SHP77 (cell line): ENCODE measurements at places on chromosomes 1 and 21.

DNA sequence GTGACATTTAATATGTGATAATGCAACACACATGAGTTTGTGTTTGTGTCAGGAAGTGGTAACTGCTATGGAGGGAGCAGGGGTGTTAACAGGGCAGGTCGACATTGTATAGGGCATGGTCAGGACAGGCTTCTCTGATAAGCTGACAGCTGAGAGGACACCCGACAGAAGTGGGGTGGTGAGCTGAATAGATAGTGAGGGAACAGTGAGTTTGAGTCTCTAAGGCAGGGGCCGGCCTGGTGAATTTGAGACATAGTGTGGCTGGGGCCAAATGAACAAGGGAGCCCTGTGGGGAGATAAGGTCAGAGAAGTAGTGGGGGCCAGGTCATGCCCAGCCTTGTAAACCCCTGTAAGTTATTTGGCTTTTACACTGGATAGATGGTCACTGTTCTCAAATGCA lies 217.4 kb upstream of the KIAA0040 start:
- DNase-seq = no peak

- DNase-seq = no peak
These were observed 1.1 kb downstream of the IL10RB start for GRCh38 chr21:33267250-33267649.

DNA sequence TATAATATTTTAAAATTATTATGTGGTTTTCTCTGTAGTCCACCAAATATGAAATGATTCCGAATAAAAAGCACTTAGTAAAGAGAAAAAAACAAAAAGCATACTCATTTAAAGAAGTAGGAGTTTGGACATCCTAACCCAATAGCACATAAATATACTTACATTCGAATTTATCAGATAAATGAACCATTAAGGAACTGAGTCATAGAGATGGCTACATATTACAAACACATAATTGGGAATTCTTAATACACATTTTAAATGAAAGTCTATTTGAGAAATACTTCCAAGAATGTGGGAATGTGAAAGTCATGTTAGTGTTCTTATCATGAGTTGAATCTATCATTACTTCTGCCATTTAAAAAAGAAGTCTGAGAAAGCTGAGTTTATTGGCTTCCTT lies 75.0 kb downstream of the USP24 start:
- no peak for DNase-seq

DNA sequence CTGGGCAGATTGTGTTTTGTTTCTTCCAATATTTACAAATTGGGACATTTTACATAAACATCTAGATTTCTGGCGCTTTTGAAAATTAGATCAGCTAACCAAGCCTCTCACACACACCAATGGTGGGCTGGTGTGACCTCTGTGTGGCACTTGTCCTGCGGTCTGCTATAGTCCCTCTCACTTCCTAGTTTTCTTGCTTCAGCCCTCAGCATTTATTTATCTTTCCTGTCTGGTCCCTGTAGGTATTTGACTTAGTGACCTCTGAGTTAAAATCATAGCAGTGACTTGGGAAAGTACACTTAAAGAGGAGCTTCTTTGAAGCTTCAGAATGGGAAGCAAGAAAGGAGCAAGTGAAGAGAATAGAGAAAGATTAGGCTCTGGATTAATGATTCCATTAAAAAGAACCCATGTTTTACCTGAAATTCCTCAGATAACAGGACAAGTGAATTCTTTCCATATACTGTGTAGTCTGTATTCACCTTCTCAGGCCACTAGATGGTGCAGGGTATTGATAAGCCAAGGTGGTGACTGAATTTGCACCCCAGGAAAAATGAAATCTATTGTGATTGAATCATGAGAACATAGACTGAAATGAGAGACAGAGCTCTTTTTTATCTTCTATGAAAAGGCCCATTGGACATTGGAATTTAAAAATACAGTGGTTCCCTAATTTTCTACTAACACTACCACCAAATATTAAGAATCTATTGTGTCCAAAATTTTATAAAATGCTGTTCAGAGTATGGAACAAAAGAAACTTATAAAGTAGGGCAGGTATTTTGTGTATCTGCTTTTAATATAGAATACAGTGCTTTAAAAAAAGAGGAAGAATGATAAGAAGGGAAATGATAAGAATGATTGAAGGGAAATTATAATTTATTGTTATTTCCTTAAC lies 7.1 kb upstream of the DIPK1A start:
- DNase-seq = no peak

- no peak for DNase-seq
These were observed 604 bp upstream of the FMN2 start for GRCh38 chr1:240090957-240091600.

DNA sequence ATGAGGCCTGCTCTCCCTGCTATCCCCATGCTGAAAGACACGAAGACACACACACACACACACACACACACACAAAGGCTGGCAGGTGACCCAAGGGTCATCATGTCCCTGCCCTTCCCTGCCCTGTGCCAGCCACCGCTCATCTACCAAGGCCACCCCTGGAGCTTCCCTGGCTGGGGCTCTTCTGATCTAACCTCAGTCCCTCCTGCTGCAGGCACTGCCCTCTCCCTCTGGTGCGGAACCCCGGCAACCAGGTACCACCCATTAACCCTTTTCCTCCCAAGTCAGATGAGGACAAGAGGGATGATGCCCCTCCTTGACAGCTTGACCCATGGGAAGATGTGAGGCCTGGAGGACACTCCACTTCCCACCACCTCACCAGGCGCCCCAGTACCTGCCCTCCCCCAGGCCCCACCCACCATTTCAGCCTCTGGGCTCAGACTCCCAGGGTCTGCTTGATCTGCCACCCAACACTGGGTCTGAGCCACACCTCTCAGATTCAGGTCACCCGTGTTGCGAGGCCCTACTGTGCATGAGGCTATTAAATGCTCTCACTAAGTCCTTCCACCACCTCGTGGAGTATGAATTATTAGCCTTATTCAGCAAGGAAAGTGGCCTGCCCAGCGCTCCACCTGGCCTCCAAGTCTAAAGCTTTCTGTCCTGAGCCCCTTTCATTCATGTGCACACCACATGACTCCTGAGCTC lies 2.5 kb downstream of the SDC3 start:
- DNase-seq = no peak

DNA sequence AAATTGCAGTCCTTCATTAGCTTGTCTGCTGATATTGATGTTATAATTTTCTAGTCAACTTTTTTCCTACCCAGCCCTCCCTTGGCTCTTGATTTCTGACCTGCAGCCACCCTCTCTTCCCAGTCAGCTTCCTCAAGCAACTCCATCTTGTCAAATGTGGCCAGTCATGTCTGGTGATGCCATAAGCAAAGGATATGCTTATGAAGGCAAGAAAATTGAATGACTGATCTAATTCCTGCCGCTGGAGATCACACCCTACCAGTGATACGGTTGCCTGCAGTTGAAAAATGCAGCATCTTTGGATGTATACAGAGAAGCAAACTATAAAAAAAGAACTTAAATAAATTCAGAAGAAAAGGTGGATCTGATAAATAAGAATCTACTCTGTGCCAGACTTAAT lies 297.1 kb upstream of the DAB1 start:
- DNase-seq = no peak

- peak; percentile 15 for DNase-seq
These were observed 27.4 kb downstream of the DTL start for GRCh38 chr1:212062832-212063438.

- no peak for DNase-seq
These were observed 43.9 kb upstream of the POFUT2 start for GRCh38 chr21:45331531-45332147.

GRCh38 chr1:22747021-22747734 lies 36.5 kb downstream of the EPHB2 start:
- DNase-seq = no peak
